Activated CD4-positive, CD25-positive, alpha-beta regulatory T cell treated with anti-CD3 and anti-CD28 coated beads, Interleukin-2, amount 50 U/mL, for 24 hours (primary cell): ENCODE measurements at places on chromosomes 12 and 14.

- ATAC-seq, result no peak
Observed at GRCh38 chr14:101895256-101895655, 69.1 kb upstream of the DYNC1H1 start.

DNA sequence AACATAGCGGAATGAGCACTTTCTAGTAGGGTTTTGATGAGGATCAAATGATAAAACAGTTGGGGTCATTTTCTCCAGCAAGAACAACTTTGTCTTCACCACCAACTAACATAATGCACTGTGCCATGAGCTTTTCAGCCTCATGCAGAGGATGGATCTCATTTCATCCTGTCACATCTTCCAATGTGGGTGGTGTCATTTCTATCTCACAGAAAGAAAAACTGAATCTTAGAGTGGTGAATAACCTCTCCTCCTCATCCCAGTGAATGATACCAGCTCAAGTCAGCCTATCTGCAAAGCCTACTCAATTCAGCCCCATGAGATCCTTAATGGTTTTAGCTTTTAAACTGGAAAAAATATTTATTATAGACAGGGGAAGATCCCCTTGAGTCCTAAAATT, 1147.2 kb downstream of the VRK1 start:
- no peak for ATAC-seq

GRCh38 chr12:132886529-132887477, 602 bp downstream of the CHFR start:
- ATAC-seq, result no peak

DNA sequence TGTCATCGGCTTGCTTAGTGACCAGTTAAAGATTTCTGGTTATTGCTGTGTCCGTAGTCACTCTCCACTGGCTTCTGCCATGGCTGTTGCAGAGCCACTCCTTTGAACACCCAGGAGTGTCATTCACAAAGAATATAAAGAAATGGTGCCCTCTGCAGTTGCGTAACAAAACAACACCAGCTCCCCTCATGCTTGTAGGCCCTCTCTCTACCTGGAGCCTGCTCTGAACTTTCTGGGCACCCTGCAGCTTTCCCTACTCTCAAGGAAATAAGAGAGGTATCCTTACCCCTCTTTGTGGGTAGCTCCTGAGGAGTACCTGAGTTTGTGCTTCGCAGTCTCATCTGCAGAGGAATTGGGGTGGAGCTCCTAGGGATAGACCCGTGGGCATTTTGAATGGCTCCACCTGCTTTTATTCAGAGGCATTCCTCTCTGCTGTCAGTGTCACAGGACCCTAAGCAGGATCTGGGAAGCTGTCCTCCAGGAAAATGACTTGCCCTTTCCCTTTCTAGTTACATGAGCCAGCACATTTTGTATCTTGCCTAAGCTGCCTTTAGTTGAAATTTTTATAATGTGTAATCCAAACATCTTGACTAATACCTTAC, 97.2 kb upstream of the TMEM260 start:
- no peak for ATAC-seq

DNA sequence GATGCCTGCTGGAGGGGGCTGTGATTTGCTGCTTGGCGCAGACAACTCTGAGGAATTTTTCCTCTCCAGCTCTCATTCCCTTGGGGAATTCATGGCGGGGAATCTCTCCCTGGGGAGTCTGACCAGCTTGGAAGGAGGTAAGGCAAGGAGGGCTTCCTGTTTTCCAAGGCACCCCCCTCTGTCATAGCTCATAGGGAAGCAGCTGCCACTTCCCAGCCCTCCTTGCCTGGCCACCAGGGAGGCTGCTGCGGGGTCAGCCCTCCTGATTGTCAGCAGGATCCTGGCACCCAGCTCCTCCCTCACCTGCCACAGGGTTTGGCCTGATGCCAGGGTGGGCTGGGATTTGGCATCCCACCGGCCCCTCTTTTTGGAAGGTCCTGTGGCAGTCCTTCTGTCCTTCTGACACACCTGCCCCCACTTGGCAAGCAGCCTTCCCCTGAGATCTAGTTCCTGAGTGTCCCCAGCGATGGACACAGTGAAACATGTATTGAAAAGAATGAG, 74.9 kb downstream of the TSPAN9 start:
- no peak for ATAC-seq

- ATAC-seq, result no peak
Observed at GRCh38 chr12:10234562-10234961, 21.9 kb downstream of the GABARAPL1 start.

DNA sequence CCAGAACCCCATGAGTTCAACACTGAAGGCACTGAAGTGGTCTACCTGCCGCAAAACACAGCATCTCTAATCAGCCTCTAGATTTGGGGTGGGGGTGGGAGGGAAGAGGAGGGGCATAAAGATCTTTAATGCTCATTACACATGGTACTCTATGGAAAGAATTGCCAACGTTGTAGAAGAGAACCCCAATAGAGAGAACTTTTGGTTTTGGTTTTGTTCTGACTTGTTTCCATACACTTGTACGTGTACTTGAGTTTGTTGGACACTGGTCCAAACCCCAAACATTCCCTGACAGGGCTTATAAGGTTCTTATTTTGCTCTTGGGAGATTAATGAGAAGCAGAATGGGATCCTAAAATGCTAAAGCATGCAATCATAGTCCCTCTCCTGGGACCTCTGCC, 31.0 kb downstream of the GNPTAB start:
- peak; percentile 81 for ATAC-seq

DNA sequence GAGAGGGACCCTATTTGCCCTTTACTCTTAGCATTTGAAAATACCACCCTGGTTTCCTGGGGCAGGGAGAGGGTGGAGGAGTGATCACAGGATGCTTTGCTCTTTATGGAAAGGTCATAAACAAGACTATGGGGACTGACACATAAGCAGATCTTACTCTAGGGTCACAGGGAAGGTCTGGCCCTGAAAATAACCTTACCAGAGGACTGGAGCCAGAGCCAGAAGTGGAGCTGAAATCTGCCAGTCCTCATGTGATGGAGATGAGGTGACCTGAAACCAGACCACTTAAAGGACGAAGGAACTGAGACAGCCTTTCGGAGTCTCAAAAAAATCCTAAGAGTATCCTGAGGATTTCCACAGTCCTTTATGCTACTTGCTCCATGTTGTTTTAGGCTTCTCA, 12.4 kb downstream of the PFKM start:
- ATAC-seq, result no peak

GRCh38 chr14:70203686-70204085, 14.9 kb upstream of the SLC8A3 start:
- ATAC-seq, result no peak

- no peak for ATAC-seq
Observed at GRCh38 chr12:47811072-47811396, 8.7 kb downstream of the HDAC7 start.

- ATAC-seq, result no peak
Observed at GRCh38 chr12:132191715-132192553, 47.7 kb downstream of the NOC4L start.
